Left ventricle myocardium inferior (tissue), 1 donor: ENCODE measurements at places on chromosomes 11 and 22. TPM values are rescaled to one million over a fixed set of nuclear protein-coding genes. Genes with fewer than 3 reads are reported as not detected.
A peak's percentile ranks its signal among the peaks of the same experiment; 100 is the strongest.

Gene MRGPRD
- not detected for total RNA-seq

Gene RAG2
- total RNA-seq: not detected

Gene WNT11
- 22.7 TPM for total RNA-seq

GRCh38 chr22:42397332-42398249, 34.6 kb downstream of the NFAM1 start:
- DNase-seq: peak; percentile 31

DNA sequence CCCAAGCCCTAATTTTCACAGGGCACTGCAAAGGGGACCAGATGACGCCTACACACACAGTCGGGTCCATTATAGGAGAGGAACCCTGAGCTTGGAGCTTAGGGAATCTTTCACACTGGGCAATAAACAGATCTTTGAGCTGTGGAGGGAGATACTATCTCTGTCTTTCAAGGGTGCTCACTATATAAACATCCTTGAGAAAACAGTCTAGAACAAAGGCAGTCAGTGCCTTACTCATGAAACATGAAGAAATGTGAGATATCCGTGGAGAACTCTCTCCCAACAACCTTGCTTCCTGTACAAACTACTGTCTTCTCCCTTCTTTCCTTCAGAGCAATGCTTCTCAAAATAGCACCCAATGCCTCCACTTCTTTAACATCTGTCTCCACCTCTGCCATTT, 109.0 kb upstream of the APOA1 start:
- DNase-seq: no peak
